AG08396 (cell line): ENCODE measurements at places on chromosomes 16 and 17.
A peak's percentile ranks its signal among the peaks of the same experiment; 100 is the strongest.

DNA sequence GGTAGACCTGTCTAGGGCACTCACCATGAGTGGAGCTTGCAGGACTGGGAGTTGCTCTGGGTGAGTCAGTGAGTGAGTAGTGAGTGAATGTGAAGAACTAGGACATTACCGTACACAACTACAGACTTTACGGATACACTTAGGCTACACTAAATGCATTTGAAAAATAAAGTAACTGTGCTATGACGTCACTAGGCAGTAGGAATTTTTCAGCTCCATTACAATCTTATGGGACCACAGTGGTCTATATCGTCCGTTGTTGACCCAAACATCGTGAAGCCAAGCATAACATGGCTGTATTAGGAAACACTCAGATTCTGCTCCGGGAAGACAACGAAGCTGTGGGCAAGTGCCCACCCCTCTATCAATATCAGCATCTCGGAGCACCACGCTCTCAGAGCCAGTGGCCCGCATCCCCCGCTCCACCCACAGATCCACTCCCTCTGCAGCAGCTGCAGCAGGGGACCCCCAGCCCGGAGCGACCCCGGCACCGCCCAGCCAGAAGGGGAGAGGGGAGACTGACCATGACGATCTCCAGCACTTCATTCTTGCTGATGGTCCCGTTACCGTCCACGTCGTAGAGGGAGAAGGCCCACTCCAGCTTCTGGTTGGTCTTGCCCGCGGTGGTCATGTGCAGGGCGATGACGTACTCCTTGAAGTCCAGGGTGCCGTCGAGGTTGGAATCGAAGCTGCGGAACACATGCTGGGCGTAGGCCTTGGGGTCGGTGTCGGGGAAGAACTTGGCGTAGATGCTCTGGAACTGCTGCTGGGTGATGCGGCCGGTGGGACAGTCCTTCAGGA lies 594 bp downstream of the RCVRN start:
- no peak for DNase-seq

- no peak for DNase-seq
These were observed 40.7 kb downstream of the CUEDC1 start for GRCh38 chr17:57914273-57915142.

DNA sequence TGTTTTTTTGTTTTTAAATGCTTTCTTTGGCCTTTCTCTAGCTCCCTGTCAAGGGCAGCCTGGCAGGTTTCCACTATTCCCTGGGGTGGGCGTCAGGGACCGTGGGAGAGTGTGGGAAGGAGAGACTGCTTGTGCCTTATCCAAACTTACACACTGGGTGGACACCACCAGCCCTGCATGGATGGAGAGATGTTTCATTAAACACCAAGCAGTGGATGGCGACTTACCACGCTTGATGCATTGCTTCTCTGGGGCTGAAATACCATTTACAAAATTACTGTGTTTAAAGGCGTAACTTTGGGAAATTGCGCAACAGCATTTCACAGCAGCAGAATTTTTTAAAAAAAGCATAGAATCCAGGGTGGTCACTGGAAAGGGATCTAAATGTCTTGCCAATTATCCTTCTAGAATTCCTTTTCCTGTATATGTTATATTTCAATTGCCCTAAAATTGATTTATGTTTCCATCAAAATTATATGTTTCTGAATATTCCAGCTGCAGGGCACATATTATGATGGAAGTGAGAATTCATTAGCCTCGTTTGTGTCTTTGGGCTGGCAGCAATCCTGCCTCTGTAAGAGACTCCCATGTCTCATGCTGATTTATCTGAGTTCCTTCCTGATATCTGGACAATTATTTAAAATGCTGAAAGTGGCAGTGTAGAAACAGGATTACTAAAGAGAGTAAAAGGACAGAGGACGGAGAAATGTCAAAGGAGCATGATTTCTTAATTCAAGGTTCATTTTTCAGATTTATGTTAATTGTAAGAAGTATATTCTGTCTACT lies 247.3 kb downstream of the GRIN2A start:
- DNase-seq, result no peak

DNA sequence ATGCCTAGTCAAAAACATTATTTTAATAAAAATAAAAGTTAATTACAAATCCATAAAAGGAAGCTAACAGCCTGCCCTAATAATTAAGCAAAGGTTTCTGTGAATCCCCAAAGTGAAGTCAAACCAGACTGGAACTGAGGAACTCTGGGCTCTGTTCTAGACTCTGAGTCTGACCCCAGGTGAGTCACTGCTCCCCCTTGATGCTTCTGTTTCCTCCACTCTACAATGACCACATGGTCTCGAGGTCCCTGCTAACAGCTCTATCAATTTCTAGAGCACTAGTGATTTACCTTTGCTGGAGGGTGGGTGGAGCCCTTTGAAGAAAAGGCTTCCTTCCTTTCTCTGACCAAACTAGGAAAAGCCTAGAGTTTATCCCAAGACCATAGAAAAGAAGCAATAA lies 32.4 kb downstream of the XPO6 start:
- no peak for DNase-seq

GRCh38 chr17:36089888-36090836 lies at the start of gene CCL3:
Gene CCL3 (minus strand): TSS chr17:36090143. CDS start chr17:36090058, 85 bp downstream.
- no peak for DNase-seq

DNA sequence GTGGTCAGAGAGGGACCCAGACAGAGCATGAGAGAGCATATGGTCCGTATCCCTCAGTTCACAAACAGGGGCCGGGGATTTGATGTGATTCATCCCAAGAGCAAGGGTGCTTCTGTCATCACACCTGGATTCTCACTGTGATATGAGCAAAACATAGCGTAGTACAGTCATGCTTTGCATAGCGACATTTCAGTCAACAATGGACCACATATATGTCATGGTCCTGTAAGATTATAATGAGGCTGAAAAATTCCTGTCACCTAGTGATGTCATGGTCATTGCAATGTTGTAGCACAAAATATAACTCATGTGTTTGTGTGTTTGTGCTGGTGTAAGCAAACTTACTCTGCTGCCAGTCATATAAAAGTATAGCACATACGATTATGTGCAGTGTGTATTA lies 207.4 kb upstream of the CDH13 start:
- DNase-seq, result no peak

GRCh38 chr16:75529056-75529905 lies 6.6 kb downstream of the CHST5 start:
- no peak for DNase-seq

DNA sequence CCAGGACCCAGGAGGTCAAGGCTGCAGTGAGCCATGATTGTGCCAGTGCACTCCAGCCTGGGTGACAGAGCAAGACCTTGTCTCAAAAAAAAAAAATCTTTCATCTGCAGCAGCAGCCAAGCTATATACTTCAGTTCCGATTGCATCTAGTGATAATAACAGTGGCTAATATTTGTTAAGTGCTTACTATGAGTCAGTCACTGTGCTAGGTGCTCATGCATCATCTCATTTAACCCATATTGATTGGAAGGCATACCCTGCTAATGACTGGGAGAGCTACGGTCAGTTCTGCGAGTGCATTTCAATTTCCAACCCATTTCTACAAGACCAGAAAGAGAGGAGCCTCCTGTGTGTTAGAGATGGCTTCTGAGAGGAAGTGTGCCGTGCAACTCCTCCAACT lies 7.7 kb upstream of the TUBG2 start:
- no peak for DNase-seq

GRCh38 chr17:21041741-21042457 lies 912 bp downstream of the USP22 start:
- DNase-seq, result peak; percentile 73

GRCh38 chr17:37344519-37344918 lies 31.3 kb upstream of the C17orf78 start:
- DNase-seq, result no peak

GRCh38 chr16:84985079-84986065 lies 26.0 kb downstream of the ZDHHC7 start:
- peak; percentile 71 for DNase-seq

- DNase-seq, result no peak
These were observed 34.3 kb downstream of the APPBP2 start for GRCh38 chr17:60491771-60492170.

GRCh38 chr16:85570735-85571562 lies 42.2 kb upstream of the GSE1 start:
- no peak for DNase-seq

DNA sequence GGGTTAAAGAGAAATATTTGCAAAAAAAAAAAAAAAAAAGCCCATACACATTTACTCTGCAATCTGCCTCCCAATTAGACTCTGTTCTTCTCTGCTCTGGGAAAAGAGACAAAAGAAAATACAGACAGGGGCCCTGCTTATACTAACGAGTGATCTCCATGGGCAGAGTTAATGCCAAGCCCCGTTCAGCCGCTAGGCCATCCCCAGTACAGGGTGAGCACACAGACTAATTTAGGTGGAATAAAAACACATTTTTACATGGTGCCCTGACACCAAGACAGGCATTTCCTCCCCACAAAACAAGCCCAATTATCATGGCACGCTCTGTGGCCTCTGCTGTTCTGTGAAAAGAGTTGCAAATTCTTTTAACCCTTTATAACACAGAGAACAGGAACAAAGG lies 356.3 kb upstream of the C16orf82 start:
- DNase-seq, result no peak

DNA sequence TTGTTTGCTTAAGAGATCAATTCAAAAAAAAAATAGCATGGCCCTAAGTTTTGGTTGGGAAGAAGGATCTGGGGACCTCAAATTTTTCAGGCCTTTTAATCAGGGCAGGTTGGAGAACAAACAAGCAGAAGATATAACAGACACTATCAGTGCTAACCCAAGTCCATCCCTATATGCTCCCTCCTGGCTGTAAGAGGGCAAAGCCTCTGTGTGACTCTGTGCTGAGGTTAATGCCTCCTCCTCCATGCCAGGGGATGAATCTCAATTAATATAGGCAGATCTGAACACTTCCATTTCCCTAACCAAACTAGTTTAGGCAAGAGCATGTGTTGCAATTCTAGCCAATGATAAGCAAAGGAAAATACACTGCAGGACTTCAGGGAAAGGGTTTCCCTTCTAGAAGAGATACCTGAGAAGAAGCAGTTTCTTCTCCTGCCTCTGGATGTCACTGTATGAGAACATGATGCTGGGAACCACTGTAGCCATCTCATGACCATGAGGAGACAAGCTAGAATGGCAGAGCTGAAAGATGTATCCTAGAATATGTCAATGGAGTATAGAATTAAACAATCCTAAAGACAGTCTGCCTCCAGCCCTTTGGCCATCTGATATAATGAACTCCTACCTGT lies 76.0 kb downstream of the CHD9NB start:
- peak; percentile 7 for DNase-seq

- DNase-seq, result no peak
These were observed 3.5 kb downstream of the MYO15B start for GRCh38 chr17:75590849-75591721.

DNA sequence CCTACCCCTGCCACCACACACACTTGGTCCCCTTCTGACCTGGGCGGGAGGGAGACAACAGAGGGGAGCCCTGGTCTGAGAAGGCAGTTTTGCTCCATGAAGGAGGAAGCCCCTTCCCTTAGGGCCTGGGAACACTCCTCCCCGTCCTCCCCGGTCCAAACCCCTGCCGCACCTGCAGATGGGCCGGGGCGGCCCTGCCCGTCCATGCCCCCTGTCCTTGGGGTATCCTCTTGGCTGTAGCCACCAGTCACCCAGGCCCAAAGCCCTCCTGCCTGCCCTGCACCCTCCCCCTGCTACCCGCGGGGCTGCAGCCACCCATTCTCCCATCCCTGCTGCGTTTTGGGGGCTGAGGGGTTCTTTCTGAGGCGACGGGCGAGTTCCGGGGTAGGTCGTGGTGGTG lies 33.9 kb downstream of the GSE1 start:
- DNase-seq, result no peak

DNA sequence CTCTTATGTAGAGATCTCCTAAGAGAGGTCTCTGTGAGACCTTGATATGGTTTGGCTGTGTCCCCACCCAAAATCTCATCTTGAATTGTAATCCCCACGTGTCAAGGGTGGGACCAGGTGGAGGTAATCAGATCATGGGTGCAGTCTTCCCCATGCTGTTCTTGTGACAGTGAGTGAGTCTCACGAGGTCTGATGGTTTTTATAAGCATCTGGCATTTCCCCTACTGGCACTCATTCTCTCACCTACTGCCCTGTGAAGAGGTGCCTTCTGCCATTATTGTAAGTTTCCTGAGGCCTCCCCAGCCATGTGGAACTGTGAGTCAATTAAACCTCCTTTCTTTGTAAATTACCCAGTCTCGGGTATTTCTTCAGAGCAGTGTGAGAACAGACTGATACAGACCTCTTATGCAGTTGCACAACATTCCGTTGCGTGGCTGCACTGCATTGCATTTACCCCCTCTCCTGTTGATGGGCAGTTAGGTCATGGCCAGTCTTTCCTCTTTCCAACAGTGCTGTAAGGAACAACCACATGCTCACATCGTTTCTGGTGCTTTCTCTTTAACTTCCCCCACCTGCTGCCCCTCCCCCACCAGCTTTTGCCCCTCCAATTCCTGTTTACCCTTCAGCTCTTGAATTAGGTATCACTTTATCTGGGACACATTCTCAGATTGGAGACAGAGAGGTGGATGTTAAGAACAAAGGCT lies 43.6 kb upstream of the MED9 start:
- no peak for DNase-seq

DNA sequence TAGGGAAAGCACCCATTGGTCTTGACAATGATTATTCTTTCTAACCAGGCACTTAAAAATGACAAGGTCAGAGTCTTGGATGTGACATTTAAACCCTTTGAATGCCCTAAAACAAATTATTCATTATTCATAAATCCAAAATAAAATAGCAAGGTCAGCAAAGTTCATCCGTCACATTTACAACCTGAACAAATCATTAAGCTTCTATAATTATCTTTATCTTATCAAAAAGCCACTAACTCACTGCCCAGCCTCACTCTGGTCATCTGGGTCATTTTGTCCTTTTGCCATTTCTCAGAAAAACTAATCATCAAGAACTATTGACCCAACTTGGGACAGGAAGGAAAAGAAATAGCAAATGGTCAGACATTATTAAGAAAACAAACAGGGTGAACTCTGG lies 507.3 kb upstream of the CDH8 start:
- DNase-seq, result no peak

DNA sequence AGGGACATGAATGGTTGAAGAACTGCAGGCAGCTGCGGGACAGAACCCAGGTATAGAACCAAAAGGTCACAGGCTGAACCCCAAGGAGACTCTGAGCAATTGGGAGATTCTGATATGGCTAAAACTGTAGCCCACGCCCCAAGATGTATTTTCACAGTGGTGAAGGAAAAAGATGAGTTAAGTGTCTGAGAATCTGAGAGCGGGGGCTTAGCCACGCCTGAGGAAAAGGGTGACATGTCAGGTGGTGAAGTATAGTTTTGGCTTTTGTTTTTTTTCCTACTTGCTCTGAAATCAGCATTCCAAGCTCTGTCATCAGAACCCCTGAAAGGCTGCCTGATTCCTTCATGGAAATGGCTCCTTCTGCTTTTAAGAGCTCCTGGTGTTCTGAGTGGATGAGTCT lies 73.3 kb downstream of the AKAP1 start:
- DNase-seq, result no peak

- no peak for DNase-seq
These were observed 21.1 kb downstream of the KNOP1 start for GRCh38 chr16:19696961-19697360.
